ENCODE measurements at places on chromosomes 16 and 17.
A peak's percentile ranks its signal among the peaks of the same experiment; 100 is the strongest.

DNA sequence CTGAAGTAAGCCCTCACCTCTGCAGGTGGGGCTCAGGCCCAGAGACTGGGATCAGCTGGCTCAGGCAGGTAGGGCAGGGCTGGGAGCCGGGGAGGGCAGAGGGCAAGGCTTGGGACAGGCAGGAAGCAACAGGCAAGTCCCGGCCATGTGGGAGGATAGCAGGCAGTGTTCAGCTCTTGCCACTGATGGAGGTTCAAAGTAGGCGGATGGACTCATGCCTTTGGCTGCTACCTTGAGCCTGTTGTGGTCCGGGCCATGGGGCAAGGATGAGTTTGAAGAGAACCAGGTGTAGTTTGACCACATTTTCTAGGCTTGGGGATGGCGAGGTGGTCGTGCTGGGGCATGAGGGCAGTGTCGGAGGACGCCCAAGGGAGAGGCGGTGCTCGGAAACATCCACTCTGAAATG is 2.7 kb downstream of the PRCD start:
- H3K27me3 ChIP-seq, result peaks cover 33% of the 10 kb centered on the region
- DNase-seq, result no peak
- no peaks in the 10 kb centered on the region for H3K36me3 ChIP-seq
- no peak overlapping the region for H3K4me3 ChIP-seq

GRCh38 chr16:88785106-88785924 is at the start of gene PIEZO1:
PIEZO1 (minus strand) TSS chr16:88785220; CDS start chr16:88784964, 256 bp downstream.
- peak within 1 kb of the TSS; percentile 94 for H3K4me3 ChIP-seq
- DNase-seq, result peak; percentile 81
- H3K27me3 ChIP-seq, result no peaks in the 10 kb centered on the region

- peaks cover 56% of the 10 kb centered on the region for H3K4me1 ChIP-seq
- peaks cover 34% of the 10 kb centered on the region for H3K36me3 ChIP-seq
- no peak for DNase-seq
- peak overlapping the region; percentile 69 for H3K4me3 ChIP-seq
- H3K27me3 ChIP-seq, result no peaks in the 10 kb centered on the region
These were observed 475 bp upstream of the AMDHD2 start for GRCh38 chr16:2519711-2520080.

DNA sequence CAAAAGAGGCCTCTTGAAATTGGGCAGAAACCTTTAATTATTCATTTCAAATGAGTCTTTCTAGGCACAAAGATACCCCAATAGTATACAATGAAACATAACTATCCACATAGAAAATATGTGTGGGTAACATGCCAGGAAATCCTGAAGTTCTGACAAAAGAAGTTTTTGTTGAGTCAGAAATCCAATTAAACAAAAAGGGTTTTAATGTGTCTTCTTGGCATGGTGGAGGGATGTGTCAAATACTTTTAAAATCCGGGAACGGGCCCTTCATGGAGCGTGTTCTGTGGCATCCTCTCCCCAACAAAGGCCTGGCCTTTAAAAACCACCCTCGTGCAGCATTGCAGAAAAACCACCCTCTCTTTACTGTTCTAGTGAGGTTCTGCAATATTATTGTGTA is 14.2 kb downstream of the CDRT4 start:
- no peak overlapping the region for H3K4me3 ChIP-seq
- H3K36me3 ChIP-seq, result peaks cover 3% of the 10 kb centered on the region
- no peak overlapping the region for H3K27ac ChIP-seq
- no peak for DNase-seq
- no peaks in the 10 kb centered on the region for H3K4me1 ChIP-seq
- H3K27me3 ChIP-seq, result no peaks in the 10 kb centered on the region

DNA sequence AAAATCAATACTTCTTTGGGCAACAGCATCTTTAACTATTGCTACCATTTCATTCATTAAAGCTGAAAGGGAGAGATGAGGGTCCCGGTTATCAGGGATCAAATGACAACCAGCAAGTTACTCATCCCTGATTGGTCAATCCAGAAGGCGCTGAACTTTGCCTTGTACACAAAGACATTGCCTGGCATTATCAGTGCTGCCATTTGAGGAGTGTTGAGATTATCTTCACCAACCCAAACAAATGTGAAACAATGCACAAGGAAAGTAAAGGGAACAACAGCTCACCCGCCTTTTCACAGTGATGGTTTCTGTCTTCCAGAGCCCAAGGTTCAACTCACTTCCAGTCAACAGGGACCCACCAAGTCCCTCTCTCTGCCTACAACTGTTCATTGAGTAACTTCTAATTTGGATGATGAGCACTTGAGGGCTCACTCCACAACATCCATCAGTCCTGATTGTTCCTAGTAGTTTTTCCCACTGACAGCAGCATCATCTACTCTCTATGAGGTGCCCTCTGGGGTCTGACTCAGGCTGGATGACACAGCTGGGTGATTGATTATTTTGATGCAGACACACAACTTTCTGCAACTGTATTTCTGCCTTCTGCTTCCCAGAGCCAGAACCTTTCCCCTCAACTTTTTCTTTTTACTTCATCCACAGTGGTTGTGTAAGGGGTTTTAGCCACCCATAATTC is 32.0 kb downstream of the LYRM9 start:
- H3K27me3 ChIP-seq, result no peaks in the 10 kb centered on the region
- no peak overlapping the region for H3K27ac ChIP-seq
- DNase-seq, result no peak

DNA sequence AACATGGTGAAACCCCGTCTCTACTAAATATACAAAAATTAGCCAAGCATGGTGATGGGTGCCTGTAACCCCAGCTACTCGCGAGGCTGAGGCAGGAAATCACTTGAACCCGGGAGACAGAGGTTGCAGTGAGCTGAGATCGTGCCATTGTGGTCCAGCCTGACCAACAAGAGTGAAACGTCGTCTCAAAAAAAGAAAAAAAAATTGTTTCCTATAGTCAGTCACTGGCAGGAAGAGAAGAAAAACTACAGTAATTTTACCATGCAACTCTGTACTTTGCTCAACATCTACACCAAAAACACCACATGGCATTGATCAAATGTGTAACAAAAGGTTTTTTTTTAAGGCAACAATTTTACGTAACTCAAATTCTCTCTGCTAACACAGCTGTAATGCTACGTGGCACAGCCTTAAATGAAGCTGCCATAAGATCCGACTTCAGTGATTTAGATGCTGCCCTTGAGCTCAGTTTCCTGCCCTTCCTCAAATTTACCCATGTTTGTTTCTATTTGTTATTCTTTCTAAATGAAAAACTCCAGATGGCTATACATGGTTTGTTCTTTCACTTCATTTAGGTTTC is 40.2 kb downstream of the CNOT1 start:
- H3K27me3 ChIP-seq, result no peaks in the 10 kb centered on the region
- no peak overlapping the region for H3K4me3 ChIP-seq
- H3K4me1 ChIP-seq, result peaks cover 14% of the 10 kb centered on the region
- peaks cover 82% of the 10 kb centered on the region for H3K36me3 ChIP-seq
- DNase-seq, result no peak

GRCh38 chr16:22624038-22624799 is 113.5 kb downstream of the NPIPB5 start:
- H3K27me3 ChIP-seq, result peaks cover 4% of the 10 kb centered on the region
- H3K36me3 ChIP-seq, result no peaks in the 10 kb centered on the region
- DNase-seq, result no peak
- H3K4me3 ChIP-seq, result no peak overlapping the region
- H3K4me1 ChIP-seq, result no peaks in the 10 kb centered on the region

GRCh38 chr16:67543036-67543435 is 14.4 kb downstream of the RIPOR1 start:
- peaks cover 29% of the 10 kb centered on the region for H3K36me3 ChIP-seq
- peaks cover 50% of the 10 kb centered on the region for H3K4me1 ChIP-seq
- H3K4me3 ChIP-seq, result no peak overlapping the region

DNA sequence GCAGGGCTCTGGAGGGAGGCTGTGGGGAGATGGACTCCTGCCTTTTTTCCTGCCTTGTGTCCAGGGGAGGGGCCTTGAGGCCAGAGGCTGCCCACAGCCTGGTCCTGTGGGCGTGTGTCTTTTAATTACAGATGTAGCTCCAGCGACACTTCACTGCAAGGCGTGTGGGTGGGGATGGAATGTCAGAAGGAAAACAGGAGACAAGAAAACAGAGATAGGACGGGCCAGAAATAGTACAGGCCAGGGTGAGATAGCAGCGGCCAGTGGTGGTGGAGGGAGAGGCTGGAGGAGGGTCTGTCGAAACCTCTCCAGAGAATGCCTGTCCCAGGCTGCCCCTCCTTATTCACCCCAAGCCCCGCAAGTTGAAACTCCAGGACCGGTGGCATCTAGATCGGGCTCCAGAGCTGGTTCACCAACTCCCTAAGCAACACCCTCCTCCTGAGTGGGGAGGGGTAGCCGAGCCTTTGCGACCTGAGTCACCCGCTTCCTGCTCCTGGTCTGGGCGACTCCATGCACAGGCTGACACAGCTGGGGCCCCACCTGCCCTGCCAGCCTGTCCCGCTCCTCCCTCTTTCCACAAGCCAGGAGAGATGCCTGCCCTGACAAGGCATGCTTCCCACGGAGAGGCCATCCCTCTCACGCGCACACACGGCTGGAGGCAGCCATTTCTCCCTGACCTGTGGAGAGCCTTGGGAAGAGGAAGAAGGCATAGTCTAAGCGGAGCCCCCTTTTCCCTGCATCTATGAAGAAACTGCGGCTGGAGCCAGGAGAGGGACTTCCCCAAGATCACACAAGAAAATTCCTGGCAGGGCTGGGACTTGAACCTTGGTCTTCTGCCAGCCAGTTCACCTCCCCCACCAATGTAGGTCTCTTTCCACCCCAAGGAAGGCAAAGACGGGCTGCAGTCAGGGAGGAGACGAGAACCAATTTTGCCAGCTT is 6.6 kb upstream of the JUP start:
- no peak for DNase-seq
- peaks cover 12% of the 10 kb centered on the region for H3K27me3 ChIP-seq
- peaks cover 5% of the 10 kb centered on the region for H3K4me1 ChIP-seq
- no peak overlapping the region for H3K4me3 ChIP-seq
- no peaks in the 10 kb centered on the region for H3K36me3 ChIP-seq

DNA sequence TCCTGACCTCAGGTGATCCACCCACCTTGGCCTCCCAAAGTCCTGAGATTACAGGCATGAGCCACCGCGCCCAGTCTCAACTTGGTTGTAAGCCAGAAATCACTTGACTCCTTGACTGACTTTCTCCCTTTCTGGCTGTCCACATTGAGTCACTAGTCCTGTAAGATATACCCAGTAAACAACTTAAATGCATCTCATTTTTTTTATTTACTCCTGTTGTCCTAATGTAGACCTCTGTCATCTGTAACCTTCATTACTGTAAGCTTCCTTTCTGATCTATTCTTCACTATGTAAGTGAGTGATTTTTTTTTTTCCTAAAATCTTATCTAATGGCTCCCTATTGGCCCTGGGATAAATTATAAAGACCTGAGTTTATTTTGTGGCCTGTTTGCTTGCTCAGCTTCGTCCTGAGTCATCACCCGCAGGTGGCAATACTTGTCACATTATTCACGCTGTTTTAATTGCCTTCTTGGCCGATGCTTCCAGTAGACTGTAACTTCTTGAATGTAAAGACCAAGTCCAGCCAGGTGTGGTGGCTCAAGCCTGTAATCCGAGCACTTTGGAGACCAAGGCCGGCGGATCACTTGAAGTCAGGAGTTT is 41.0 kb downstream of the PAFAH1B1 start:
- H3K27me3 ChIP-seq, result no peaks in the 10 kb centered on the region
- peaks cover 25% of the 10 kb centered on the region for H3K36me3 ChIP-seq
- peaks cover 39% of the 10 kb centered on the region for H3K4me1 ChIP-seq
- DNase-seq, result no peak
- no peak overlapping the region for H3K27ac ChIP-seq
- no peak overlapping the region for H3K4me3 ChIP-seq
